Naive thymus-derived CD4-positive, alpha-beta T cell (primary cell): ENCODE measurements at places on chromosomes 1 and 21. TPM values are rescaled to one million over a fixed set of nuclear protein-coding genes. Genes with fewer than 3 reads are reported as not detected.

The AADACL3 gene
- not detected in 2 replicates for total RNA-seq

The MIA3 gene
- total RNA-seq = 112 TPM

The HRNR gene
- total RNA-seq = not detected

The CACHD1 gene
- total RNA-seq = 7.2 TPM

The S100A12 gene
- total RNA-seq = 22.0 TPM

The DPYD gene
- total RNA-seq = 53.5 and 58.0 TPM in 2 replicates

The AXDND1 gene
- 1.3 TPM for total RNA-seq

- no peaks in the 10 kb centered on the region for H3K36me3 ChIP-seq
- no peak for DNase-seq
- no peak overlapping the region for H3K27ac ChIP-seq
- no peak overlapping the region for H3K4me3 ChIP-seq
- H3K27me3 ChIP-seq = no peaks in the 10 kb centered on the region
Observed at GRCh38 chr1:111369645-111370044, 57.9 kb downstream of the OVGP1 start.

GRCh38 chr1:109131059-109131458, 17.1 kb downstream of the ELAPOR1 start:
- no peak for DNase-seq
- H3K27ac ChIP-seq = no peak overlapping the region
- no peak overlapping the region for H3K4me3 ChIP-seq
- H3K27me3 ChIP-seq = no peaks in the 10 kb centered on the region
- peaks cover 8% of the 10 kb centered on the region for H3K4me1 ChIP-seq

GRCh38 chr1:99672530-99673213, 26.8 kb downstream of the PALMD start:
- H3K36me3 ChIP-seq = no peaks in the 10 kb centered on the region
- no peak overlapping the region for H3K4me3 ChIP-seq
- H3K27me3 ChIP-seq = no peaks in the 10 kb centered on the region

DNA sequence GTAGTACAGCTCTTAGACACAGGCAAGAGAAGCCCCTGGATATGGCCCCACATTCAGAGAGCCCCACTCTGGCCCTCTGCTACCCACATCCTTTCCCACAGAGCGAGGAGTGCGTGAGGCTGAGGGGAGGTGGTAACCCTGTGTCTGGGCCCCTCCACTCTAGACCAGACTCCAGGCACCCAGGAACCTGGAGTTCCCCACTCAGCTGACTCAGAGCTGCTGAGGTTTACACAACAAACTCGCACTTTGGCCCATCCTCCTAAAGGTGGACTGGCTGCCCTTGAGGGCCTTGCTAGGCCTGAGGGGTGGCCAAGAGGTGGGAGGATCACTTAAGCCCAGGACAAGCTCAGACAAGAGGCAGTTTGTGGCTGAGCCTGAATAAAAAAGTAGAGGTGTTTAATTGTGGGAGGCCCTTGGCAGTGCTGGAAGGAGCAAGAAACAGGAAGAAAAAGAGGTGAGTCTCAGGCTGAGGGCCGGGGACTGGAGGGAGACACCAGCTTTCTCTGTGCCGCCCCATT, 10.7 kb downstream of the MR1 start:
- H3K4me1 ChIP-seq = peaks cover 6% of the 10 kb centered on the region
- no peaks in the 10 kb centered on the region for H3K27me3 ChIP-seq
- no peaks in the 10 kb centered on the region for H3K36me3 ChIP-seq
- no peak for DNase-seq
- H3K27ac ChIP-seq = no peak overlapping the region

- H3K27ac ChIP-seq = no peak overlapping the region
- no peak for DNase-seq
- H3K4me3 ChIP-seq = no peak overlapping the region
- peaks cover 10% of the 10 kb centered on the region for H3K4me1 ChIP-seq
- no peaks in the 10 kb centered on the region for H3K27me3 ChIP-seq
Observed at GRCh38 chr1:43703836-43704235, 3.5 kb upstream of the ST3GAL3 start.

DNA sequence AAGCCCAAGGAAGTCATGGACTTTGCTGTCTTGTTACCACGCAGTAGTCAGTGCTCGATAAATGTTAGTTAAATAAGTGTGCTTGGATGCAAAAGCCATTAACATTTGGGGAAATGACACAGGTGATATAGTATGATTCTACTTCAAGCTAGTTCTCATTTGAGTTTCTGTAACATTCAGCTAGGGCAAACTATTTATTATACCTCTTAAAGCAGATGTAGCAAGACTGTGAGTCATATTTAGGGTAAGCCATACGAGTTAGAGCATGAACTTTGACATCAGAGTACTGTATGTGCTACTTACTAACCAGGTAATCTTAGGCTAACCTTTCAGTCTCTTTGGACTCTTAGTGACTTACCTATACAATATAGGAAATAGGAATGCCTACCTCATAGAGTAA, 21.0 kb downstream of the CLCA4 start:
- no peaks in the 10 kb centered on the region for H3K36me3 ChIP-seq
- H3K27ac ChIP-seq = no peak overlapping the region
- no peaks in the 10 kb centered on the region for H3K27me3 ChIP-seq
- no peak overlapping the region for H3K4me3 ChIP-seq

DNA sequence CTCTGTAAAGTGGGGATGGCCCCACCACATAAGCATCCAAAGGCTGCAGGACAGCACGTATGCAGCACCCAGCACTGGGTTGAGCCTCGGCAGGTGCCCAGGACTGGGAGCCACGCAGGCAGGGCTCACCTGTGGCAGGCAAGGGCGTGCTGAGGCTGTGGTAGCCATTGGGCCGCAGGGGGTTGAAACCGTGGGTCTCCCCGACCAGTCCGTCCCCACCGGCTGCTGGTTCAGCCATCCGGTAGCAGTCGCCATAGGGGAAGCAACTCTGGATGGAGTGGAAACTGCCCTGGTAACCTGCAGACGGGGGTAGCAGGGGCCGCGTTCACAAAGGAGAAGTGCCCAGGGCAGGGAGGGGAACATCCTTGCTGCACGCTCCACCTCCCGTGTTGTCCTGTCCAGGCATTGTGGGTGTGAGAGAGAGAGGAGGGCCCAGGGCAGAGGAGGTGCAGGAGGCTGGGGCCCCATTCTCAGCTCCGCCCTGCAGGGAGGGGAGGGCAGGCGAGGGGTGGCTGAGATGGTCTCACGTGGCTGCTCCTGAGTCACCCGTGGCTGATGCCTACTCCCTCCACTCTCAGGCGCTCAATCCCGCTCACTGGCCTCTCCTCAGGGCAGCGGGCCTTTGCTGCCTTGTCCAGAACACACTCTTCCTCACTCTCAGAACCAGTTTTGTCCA, 49.9 kb downstream of the DMRTB1 start:
- no peak for DNase-seq
- no peaks in the 10 kb centered on the region for H3K36me3 ChIP-seq
- H3K4me3 ChIP-seq = no peak overlapping the region
- H3K27ac ChIP-seq = no peak overlapping the region
- no peaks in the 10 kb centered on the region for H3K27me3 ChIP-seq
- no peaks in the 10 kb centered on the region for H3K4me1 ChIP-seq

DNA sequence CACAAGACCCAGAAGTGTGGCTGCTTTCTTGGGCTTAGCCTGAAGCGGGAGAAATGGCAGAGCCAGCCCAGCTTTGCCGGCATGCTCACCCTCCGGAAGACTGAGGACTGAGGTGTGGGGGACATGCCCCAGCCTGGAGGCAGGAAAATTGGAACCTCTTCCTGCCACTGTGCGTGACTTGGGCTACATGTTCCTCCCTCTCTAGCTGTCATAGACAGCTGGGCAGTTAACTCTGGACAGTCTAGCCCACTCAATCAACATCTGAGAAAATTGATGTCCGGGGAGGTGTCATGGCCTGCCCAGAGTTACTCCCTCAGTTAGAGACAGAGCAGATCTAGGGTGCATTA, 59.7 kb downstream of the UBE2T start:
- no peak for DNase-seq
- no peak overlapping the region for H3K27ac ChIP-seq
- no peaks in the 10 kb centered on the region for H3K27me3 ChIP-seq
